ENCODE measurements at places on chromosomes 5 and 9. TPM values are rescaled to one million over a fixed set of nuclear protein-coding genes. Genes with fewer than 3 reads are reported as not detected.
A peak's percentile ranks its signal among the peaks of the same experiment; 100 is the strongest.

The JAK2 gene
- 2.3 TPM for polyA plus RNA-seq

The UBQLN1 gene
- 20.2 TPM for polyA plus RNA-seq

The GOLGA1 gene
- 7.8 TPM for polyA plus RNA-seq

DNA sequence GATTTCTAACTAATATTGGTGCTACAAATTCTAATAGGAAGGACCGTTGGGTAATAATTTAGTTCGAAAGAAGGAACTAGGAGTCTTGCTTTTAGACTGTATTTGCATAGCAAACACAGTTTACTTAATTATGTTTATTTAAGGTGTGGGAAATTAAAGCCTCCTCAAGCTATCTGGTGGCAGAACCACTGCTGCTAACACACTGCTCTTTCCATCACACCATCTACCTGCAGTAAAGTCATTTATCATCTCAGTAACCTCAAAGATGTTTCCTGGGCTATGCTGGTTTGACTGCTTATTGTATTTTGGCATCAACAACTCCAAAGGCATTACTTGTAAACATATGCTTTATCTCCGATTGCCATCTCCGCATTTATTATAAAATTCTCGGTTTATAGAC is 114.3 kb downstream of the DEPDC1B start:
- no peaks in the 10 kb centered on the region for H3K27me3 ChIP-seq
- DNase-seq: no peak
- no peaks in the 10 kb centered on the region for H3K4me1 ChIP-seq
- H3K36me3 ChIP-seq: no peaks in the 10 kb centered on the region
- H3K27ac ChIP-seq: no peak overlapping the region
- no peak overlapping the region for H3K4me3 ChIP-seq

DNA sequence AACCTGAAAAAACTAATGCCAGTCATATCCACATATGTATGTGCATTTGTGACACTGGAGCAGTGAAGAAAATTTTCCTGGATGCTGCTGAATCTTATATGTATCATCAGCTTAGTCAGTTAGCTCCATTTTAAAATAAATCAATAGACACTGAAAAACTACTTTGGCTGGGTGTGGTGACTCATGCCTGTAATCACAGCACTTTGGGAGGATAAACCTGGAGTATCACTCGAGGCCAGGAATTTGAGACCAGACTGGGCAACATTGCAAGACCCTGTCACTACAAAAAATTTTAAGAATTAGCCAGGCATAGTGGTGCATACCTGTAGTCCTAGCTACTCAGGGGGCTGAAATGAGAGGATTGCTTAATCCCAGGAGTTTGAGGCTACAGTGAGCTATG is 511.0 kb upstream of the TLE4 start:
- H3K27me3 ChIP-seq: no peaks in the 10 kb centered on the region
- no peak overlapping the region for H3K27ac ChIP-seq
- no peaks in the 10 kb centered on the region for H3K4me1 ChIP-seq
- no peak for DNase-seq
- no peak overlapping the region for H3K4me3 ChIP-seq

The WNK2 gene
- 16.6 TPM for polyA plus RNA-seq

The LCN1 gene
- not detected for polyA plus RNA-seq

- DNase-seq: no peak
- no peak overlapping the region for H3K4me3 ChIP-seq
- H3K36me3 ChIP-seq: no peaks in the 10 kb centered on the region
These were observed 29.3 kb upstream of the MINAR2 start for GRCh38 chr5:129718471-129719090.

- H3K27ac ChIP-seq: no peak overlapping the region
- H3K27me3 ChIP-seq: no peaks in the 10 kb centered on the region
- no peak for DNase-seq
These were observed 556.7 kb downstream of the LRRC70 start for GRCh38 chr5:63135291-63135690.

GRCh38 chr5:8729437-8729836 is 816.4 kb downstream of the SEMA5A start:
- H3K27ac ChIP-seq: no peak overlapping the region
- no peaks in the 10 kb centered on the region for H3K4me1 ChIP-seq
- no peak overlapping the region for H3K4me3 ChIP-seq

DNA sequence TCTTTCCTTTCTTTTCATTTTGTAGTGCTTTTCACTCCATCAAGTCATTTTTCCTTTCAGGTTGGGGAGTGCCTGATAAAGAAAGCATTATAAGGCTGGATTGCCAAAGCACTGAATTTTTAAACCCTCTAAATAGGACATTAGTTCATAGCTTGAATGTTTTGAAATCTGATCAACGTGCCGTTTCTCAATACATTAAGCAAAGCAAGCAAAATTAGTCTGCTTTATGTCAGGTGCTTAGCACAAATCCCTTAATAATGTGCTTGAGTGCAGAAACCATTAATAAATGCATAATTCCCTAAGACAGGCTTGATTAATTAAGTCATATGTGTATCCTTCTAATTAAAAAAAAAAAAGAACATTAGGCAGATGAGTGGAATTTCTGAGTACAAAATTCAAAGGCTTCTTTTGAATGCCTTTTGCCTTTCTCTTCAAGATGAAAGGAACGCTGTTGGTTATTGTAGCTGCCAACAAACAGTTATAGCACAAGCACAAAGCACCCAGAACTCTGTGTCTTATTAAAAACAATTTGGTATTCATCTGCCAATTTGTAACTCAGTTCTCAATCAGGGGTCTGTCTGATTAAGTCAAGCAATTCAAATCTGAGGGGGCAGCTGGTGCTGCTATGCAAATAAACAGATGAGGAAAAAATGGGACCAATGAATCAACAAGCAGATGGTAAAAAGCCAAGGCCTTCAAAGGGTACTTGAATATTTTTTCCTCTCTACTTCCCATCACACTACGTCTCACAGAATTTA is 233.7 kb downstream of the TLE1 start:
- no peak overlapping the region for H3K27ac ChIP-seq
- no peaks in the 10 kb centered on the region for H3K36me3 ChIP-seq
- no peak overlapping the region for H3K4me3 ChIP-seq
- no peaks in the 10 kb centered on the region for H3K4me1 ChIP-seq
- no peaks in the 10 kb centered on the region for H3K27me3 ChIP-seq

DNA sequence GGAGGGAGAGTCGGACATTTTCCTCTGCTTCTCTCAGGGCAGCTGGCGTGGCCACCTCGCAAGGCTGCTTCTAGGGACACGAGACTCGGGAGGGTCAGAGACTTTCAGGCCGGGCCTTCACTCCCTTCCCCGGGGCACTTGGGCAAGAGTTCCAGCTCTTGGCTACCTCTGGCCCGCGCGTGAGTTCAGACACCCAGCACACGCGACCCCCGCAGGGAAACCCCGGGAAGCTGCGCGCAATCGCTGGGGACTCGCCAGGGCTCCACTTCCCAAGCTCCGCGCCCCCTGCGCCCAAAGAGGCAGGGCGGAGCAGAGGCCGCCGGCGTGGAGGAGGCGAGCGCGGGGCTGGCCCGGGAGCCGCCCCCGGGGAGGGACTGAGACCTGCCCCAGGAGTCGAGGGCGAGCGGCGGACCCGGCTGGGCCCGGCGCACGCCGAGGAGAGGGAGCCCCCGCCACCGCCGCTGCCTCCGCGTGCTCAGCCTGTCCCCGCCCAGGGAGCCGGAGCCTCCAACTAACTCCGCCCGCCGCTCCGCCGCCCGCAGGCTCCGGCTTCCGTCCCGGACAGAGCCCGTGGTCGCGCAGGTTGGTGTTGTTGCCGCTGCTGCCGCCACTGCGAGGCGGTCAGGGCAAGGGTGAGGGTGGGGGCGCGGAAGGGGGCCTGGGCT is at the start of gene PAM:
TSS of gene PAM (plus strand) at position 539 of the 665 bp plus-strand sequence. CDS start 110,891 bp downstream, outside the sequence.
- DNase-seq: peak; percentile 81
- peak within 1 kb of the TSS; percentile 80 for H3K4me3 ChIP-seq
- peak within 1 kb of the TSS; percentile 88 for H3K27ac ChIP-seq
- peaks cover 8% of the 10 kb centered on the region for H3K4me1 ChIP-seq
- H3K36me3 ChIP-seq: no peaks in the 10 kb centered on the region
- no peaks in the 10 kb centered on the region for H3K27me3 ChIP-seq

DNA sequence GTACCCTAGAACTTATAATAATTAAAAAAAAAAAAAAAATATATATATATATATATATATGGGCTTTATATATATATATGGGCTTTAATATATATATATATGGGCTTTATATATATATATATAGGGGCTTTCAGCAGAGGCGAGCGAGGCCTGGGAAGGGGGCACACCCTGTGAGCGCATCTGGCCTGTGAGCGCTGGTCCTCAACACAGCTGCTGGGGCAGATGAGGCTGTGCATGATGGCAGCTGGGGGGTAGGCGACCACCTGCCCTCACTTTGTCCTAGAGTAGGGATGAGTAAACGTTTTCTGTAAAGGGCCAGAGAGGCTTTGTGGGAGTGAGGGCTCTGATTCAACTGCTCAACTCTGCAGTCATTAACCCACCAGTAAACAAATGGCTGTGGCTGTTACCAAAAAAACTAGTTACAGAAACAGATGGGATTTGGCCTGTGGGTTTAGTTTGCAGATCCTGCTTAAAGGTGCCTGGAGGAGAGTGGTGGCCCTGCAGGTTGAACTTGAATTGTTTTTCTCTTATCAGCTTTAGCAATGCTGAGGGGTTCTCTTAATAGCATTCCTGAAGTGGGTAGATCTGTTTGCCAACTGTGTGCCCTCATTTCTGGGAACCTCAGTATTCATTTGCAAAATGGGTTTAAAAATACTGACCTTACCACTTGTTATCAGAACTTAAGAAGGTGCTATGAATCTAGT is 88.1 kb upstream of the EPB41L4B start:
- H3K27ac ChIP-seq: no peak overlapping the region
- H3K4me3 ChIP-seq: no peak overlapping the region
- H3K27me3 ChIP-seq: no peaks in the 10 kb centered on the region
- no peak for DNase-seq
- H3K36me3 ChIP-seq: peaks cover 61% of the 10 kb centered on the region

The RNF130 gene
- polyA plus RNA-seq: 21.9 TPM

The MEF2C gene
- 11.2 TPM for polyA plus RNA-seq

The DDX4 gene
- not detected for polyA plus RNA-seq

DNA sequence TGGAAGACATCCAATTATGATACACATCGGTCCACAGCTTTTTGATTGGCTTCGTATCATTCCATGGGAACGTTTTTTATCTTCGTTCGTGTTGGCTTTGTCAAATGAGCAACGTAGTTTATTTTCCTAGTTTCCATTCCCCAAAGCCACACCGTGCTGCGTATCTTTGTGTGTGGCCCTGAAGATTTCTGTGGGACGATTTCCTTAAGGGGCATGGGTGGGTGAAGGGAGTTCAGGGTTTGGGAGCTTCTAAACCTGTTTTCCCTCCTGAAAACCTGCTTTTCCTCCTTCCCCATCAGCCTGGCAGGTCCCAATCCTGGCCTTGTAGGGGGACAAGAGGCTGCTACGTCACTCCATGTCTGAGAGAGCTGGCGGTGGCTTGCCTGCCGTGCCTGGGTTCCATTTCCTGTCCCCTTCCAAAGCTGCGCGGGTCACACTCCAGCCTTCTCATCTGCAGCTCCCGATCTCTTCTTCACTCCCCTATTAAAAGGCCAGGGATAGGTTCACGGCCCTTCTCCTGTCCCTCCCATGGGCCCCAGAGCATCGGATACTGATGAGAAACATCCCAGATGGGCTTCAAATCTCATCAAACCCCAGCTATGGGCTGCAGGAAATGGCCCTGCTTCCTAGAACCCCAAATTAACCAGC is 23.5 kb upstream of the ASS1 start:
- H3K36me3 ChIP-seq: no peaks in the 10 kb centered on the region
- no peak for DNase-seq
- H3K4me1 ChIP-seq: peaks cover 8% of the 10 kb centered on the region
- no peak overlapping the region for H3K27ac ChIP-seq

The CAST gene
- 174 TPM for polyA plus RNA-seq

The INSYN2B gene
- polyA plus RNA-seq: not detected

The CCNO gene
- not detected for polyA plus RNA-seq

The OSMR gene
- 11.8 TPM for polyA plus RNA-seq

DNA sequence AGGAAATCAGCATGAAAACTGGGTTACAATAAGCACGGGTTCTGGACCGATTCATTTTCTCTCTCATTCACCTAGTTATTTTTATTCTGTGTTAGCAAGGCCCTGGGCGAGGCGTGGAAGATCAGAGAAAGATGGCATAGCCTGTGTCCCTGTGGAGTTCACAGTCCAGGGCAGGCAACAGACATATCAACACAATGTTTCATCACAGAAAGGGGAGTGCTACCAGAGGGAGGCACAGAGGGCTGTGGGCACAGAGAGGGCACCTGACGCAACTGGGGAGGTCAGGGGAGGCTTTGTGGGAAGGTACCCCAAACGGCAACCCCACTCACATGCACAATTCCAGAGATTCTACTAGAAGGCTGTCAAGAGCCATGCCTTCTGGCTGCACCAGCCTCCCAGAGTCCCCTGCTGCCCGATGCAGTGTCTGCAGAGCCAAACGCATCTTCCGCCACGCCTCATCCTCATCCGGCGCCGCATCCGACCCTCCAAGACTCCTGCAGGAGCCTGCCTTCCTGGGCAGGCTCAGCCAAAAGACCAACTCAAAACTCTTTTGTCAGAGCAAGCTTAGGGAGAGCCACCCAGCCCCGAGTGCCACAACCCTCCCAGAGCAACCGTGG is 1.4 kb downstream of the FAM193B start:
- H3K4me3 ChIP-seq: peak overlapping the region; percentile 91
- H3K27ac ChIP-seq: peak overlapping the region; percentile 89
- H3K4me1 ChIP-seq: peaks cover 41% of the 10 kb centered on the region
- H3K36me3 ChIP-seq: peaks cover 27% of the 10 kb centered on the region
- no peaks in the 10 kb centered on the region for H3K27me3 ChIP-seq

DNA sequence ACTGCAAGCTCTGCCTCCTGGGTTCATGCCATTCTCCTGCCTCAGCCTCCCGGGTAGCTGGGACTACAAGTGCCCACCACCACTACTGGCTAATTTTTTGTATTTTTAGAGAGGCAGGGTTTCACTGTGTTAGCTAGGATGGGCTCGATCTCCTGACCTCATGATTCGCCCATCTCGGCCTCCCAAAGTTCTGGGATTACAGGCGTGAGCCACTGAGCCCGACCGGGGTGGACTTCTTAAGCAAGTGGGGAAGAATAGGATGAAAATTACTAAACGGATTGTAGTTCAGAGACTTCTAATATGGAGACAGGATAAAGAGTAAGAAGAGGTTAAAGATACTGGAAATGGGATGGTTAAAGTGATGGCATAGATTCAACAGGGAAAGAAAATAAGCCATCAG is 132.3 kb upstream of the IRX2 start:
- H3K27me3 ChIP-seq: no peaks in the 10 kb centered on the region
- H3K27ac ChIP-seq: no peak overlapping the region
- H3K4me1 ChIP-seq: no peaks in the 10 kb centered on the region

Data from heart right ventricle (tissue), 16 donors.